ENCODE measurements at places on chromosomes 6 and 20.

DNA sequence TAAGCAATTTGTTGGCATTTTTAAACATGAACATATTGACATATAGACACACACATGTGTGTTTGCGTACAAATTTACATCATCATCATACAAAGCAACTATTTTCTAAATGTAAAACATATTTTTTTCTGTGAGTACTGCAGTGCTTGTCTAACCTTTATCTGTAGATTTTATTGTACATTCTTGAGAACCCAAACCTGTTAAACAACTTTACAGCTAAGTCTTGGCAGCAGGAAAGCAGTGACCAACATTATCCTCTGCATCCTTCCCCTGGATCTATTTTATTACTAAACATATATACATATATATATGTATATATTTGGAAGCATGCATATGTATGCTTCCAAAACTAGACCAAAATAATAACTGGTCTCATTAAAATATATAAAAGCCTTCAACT, 10.4 kb upstream of the PLCB1 start:
- no peak for DNase-seq

- DNase-seq, result no peak
Observed at GRCh38 chr6:108254433-108255410, 6.1 kb downstream of the SNX3 start.

- no peak for DNase-seq
Observed at GRCh38 chr6:44495036-44495901, 107.8 kb downstream of the CDC5L start.

DNA sequence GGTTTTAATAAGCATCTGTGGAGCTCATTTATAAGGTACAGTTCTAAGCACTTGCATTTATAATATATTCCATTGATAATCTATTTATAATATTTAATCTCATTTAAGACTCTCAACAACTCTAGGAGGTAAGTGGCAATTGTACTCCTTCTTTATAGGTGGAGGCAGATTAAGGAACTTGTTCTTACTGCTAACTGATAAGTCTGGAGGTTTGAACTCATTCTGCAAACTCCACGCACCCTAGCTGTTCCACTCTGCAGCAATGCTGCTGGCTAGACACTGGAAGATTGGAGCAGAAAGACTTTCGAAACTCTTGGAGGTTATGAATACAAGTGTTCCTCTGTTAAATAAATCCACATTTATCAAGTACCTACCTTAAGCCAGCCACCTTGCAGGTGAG, 793 bp upstream of the HDAC2 start:
- DNase-seq, result no peak

- DNase-seq, result no peak
Observed at GRCh38 chr20:32034581-32035425, 17.2 kb upstream of the HCK start.

- DNase-seq, result peak; percentile 18
Observed at GRCh38 chr6:111057074-111057752, 30.1 kb upstream of the SLC16A10 start.

DNA sequence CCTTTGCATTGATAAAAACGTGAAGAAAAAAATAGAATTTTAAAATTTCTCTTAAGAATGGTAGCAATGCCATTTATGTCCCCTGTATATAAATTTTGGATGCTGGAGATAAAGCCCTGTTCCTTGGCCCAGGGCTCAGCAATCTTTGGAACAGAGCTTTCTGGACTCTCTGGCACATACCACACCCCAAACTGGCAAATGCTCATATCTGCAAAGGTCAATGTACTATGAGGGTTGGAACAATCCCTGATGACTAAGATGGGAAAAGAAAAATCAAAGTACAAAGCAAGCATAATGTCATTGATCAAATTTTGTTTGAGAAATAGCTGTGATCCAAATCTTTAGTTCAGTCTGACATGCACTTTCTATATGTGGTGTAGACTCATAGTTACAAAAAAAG, 158.1 kb upstream of the HCRTR2 start:
- DNase-seq, result no peak

DNA sequence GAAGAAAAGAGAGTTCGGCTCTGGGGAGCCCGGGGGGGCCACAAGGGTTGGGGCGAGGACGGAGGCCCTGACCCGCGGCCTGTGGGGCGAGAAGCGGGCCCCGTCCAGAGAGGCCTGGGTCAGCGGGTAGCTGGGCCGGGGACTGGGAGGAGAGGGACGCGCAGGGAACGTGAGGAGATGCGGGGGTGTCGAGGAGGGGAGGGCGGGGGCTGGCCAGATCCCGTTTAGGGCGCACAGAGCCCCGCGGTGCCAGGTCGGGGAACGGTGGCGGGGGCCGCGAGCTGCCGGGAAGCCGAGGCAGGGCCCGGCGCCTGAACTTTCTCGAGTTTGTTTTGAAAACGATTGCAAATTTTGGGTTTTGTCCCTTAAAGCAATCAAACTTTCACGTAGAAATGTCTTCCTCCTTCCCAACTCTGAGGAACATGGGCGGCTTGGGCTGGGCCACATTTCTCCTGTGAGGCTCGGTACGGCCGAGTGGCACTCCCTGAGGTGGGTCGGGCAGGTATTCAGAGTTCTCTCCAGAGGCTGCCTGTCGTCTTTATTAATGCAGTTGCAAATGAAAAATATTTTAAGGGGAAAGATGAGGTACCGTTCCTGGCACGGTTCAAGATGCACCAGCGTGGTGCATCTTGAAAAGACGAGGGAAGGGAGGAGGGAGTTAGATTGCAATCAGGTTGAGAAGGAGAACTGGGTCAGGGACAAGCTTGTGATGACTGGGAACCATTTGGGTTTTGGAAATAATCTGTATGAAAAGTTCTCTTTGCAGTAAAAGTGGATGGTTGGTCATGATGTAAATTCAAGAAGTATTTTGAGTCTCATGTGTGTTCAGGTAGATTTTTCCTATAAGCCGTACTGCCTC, 972 bp downstream of the RNF8 start:
- DNase-seq, result peak; percentile 32

DNA sequence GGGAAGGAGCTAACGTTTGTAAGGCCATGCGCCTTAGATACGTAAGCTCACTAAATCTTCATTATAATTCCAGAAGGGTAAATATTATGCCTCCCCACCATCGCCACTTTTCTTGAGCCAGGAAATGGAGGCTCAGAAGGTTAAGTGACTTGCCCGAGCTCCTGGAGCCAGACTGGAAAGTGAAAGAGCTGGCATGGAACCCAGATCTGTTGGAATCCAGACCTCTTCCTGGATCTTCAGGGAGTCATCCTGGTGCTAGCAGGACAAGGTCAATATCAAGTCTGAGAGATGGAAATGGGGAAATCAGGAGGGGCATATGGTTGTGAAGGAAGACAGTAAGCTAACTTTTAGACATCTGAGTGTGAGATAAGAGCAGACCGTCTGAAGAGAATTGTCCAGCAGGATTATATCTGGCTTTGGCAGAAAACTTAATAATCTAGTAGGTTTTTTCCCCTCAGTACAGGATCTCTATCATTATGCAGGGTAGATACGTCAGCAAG, 6.2 kb downstream of the TMEM200A start:
- DNase-seq, result no peak

GRCh38 chr6:119978274-119978889, 628.8 kb upstream of the MAN1A1 start:
- DNase-seq, result no peak

DNA sequence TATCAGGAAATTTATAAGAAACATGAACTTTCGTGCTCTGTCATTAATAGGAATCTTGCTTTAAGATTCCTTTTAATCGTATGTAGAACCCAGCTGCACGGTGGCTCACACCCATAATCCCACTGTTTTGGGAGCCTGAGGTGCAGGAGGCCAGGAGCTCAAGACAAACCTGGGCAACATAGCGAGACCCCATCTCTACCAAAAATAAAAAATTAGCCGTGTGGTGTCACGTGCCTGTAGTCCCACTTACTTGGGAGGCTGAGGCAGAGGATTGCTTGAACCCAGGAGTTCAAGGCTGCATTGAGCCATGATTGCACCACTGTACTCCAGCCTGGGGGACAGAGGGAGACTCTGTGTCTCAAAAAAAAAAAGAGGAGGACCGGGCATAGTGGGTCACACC, 7.4 kb downstream of the PTPRA start:
- DNase-seq, result no peak
